ENCODE measurements at places on chromosomes 7 and 10.

- DNase-seq, result no peak
These were observed 116.6 kb upstream of the RSU1 start for GRCh38 chr10:16933783-16934182.

DNA sequence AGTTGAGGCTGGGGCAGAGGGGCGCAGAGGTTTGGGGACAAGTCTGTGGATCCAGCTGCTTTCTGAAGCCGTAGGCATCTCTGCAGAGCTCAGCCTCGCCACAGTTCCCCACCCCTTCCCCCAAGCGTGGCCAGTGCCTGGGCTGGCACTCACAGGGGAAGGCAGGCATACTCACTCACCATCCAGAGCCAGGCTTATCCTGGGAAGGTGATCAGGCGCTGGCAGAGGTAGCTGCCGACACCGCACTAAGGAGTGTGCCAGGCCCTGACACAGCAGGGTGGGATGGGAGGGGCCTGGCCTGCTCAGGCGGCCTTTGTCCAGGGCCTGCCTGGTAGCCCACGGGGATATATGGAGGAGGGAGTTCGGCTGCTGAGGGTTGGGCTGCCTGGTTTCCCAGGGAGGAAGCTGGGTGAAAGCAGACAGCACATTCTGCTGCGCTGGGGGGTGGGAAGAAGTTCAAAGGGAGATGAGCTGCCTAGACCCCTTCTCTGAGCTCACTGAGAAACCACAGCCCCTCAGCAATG, 15.9 kb downstream of the VSIR start:
- peak; percentile 32 for DNase-seq

GRCh38 chr7:149770728-149771636, 2.4 kb downstream of the ZNF467 start:
- DNase-seq, result no peak

DNA sequence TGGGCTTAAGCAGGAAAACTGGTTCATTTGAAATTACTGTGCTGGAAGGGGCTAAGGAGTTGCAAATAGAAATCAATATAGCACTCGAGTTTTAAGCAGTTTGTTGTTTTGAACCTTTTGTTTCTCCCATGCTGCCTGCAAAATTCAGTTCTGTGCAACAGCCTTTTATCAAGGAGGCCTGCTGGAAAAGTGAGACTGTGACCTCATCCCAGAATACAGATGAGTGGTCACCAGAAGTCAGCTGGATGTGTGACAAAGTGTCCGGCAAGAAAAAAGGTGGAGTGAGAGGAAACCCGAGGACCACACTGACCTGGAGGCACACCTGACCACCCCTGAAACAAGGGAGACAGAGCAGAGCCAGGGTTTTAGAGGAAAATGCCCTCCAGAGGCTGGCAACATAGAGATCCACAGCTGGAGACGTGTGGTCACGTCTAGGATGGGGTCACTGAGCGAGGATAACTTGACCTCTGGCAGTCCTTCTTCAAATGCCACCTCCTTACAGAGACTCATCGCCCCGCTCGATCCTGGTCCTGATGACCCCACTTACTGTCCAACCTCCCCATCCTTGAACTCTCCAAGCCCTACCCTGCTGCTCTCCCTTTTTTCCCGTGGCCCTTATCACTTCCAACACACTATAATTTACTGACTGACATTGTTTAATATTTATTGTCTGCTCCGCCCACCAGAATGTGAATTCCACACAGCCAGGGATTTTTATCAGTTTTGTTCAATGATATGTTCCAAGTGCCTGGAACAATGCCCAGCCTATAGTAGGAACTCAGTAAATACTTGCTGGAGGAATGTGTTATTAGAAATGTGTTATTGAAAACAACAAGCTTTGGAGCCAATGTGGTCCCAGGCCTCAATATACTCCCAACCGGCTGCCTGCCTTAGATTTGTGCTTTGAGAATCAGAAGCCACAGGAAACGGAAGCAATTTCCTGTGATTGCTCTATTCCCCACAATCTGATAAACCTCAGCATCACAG, 243.8 kb downstream of the GLI3 start:
- DNase-seq, result no peak

Measured in epithelial cell of esophagus (primary cell).